NCI-H187 (cell line): ENCODE measurements at places on chromosomes 6 and 20.

GRCh38 chr6:31666337-31666965, 571 bp downstream of the CSNK2B start:
- no peak for DNase-seq

DNA sequence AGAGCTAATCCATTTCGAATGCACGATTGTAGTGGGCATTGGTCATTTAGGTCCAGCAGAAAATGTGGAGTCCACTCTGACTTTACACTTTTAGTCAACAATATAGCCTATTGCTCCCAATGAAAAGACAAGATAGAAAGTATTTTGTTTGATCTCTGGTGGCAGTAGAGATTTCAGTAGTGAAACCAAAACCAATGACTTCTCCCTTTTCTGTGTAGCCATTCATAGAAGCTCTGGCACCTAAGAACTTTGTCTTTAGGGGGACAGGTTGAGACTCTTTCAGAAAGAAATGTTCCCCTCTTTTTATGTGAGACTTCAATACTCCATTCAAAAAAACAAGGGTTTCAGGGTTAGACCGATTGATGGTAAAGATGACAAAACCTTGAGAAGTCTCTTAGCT, 510.8 kb upstream of the POU3F2 start:
- DNase-seq, result no peak

DNA sequence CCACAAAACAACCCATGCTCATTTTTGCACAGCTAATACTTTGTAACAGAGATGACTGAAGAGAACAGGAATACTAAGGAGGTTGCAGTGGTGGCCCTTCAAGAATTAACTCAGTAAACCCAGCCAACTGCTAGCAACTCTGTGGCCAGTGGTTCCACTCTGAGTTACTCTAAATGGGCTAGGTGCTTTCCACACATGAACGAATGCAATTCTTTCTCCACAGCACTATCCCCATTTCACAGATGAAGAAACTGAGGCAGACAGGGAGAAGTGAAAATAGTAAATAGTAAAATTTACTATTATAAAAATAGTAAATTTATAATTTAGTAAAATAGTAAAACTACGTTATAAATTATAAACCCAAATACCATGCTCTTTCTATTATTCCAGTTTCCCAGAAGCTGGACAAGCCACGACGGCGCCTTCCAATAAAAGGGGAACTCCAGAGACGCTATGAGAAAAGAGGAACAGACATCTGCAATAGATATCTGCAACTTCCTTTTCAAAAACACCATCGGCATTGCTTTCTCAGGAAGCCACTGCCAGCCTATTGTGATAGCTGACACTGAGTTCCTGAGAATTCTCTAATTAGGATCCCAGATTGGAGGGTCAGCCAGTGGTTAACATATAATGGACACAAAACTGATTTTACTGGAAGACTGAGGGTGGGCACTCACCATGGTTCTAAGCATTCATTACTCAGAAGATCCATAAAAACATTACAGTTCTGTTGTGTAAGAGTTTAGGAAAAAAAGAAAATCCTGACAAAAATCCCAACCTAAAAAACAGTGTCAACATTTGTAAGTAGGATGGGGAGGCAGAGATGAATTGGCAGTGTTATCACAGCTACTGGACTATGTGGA, 16.2 kb downstream of the FKBP1A start:
- DNase-seq, result no peak

DNA sequence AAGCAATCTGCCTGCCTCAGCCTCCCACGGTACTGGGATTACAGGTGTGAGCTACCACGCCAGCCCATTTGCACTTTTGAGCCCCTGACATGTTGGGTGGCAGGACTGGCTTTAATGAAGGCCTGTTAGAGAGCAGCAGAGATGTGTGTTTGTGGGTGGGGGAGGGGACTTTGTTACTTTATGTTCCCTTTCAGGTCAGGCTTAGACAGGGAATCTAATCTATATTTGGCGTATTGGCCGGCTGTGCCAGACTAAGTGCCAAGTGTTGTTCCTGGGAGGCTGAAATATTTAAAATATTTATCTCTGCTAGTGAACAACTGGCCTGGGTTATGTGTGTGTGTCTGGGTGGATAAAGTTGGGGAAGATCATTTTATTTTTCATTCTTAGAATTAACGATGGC, 6.1 kb downstream of the GMPR start:
- DNase-seq, result no peak

- DNase-seq, result no peak
These were observed 29.0 kb downstream of the ARMC2 start for GRCh38 chr6:108877046-108877751.

- DNase-seq, result peak; percentile 71
These were observed 97.5 kb downstream of the PSMG4 start for GRCh38 chr6:3356056-3356823.

DNA sequence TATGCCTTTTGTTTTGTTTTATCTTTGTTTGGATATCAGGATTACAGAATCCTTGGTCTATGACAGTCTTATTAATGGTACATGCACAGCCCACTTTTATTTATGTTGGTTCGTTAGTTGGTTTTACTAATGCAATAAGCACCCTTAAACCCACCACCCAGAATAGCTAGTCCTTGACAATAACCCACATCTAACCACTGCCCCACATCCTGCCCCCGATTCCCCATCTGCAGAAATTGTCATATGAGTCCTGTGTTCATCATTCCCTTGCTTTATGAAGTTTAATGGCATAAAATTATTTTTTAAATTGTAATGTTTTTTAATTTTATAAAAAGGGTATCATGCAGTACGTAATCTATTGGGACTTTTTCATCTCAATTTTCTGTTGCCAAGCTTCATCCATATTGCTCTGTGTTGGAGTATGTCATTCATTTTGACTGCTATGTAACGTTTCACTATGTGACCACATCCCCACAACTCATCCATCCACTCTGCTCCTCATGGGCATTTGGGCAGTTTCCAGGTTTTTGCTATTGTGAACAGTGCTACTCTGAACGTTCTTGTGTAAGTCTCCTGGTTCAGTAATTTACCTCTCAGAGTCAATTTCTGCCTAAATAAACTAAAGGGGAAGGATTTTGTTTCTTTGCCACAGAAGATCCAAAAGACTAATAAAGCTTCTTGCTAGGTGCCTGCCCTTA, 150.4 kb downstream of the MRPL14 start:
- no peak for DNase-seq

DNA sequence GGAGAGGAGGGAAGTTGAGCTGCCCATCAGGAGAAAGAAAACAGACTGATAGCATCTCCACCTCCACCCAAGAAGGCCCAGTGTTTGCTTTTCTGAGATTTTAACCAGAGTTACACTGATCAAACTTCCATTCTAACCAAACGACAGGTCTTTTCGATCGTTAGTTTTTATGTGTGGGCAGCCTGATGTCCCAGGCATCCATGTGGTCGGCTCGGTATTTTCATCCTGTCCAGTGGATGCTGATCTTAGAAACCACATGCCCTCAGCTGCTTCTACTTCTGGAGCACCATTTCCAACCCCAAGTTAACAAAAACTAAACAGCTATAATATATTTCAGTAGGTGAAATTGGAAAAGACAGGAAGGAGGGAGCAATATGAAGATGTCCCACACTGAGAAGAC, 536.8 kb upstream of the JAG1 start:
- DNase-seq, result no peak

- no peak for DNase-seq
These were observed 70.9 kb downstream of the STK35 start for GRCh38 chr20:2172305-2173175.

GRCh38 chr20:8153281-8153908, 21.3 kb downstream of the PLCB1 start:
- no peak for DNase-seq

DNA sequence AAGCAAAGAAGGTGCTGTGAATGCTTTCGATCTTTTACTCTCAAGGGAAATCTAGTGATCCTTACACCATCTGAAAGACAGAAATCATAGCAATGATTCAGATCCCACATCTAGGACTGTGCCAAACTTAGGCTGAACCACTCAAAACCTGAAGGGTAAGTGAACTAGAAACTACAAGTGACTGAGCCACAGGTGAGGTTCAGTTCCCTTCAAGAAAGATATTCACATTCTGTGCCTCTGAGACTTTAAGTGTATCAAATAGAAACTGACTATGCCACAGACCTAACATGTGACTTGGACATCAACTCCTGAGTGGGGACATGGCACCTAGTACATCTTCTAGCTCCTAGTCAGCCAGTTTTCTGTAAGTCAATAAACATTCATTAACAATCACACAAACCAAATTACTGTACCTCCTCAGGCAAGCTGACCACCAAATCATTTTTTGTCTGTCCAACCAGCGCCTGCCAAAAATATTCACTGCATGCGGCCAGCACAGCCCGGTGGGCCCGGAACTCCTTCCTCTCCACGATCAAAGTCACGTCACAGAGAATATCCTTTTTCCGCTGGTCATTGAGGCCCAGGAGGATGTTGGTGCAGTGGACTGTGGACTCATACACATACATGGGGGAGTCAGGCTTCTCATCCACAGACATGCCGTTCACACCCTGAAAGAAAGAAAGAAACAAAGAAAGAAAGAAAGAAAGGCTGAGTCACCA, 114.1 kb downstream of the GJA10 start:
- no peak for DNase-seq

GRCh38 chr6:14841901-14842421, 403.9 kb upstream of the JARID2 start:
- DNase-seq, result no peak

GRCh38 chr6:52363228-52363867, 1.4 kb downstream of the PAQR8 start:
- DNase-seq, result no peak

DNA sequence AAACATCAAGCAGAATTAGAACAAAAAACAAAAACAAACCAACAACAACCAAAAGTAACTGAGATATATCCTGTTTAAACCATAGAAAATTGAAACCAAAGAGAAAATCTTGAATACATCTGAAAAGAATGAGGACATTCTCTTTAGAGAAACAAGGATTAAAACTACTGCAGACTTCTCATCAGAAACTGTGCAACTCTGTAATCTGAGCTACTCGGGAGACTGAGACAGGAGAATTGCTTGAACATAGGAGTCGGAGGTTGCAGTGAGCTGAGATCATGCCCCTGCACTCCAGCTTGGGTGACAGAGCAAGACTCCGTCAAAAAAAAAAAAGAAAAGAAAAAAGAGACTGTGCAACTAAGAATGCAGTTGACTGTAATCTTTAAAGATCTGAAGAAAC, 153.4 kb downstream of the SYNDIG1 start:
- no peak for DNase-seq

DNA sequence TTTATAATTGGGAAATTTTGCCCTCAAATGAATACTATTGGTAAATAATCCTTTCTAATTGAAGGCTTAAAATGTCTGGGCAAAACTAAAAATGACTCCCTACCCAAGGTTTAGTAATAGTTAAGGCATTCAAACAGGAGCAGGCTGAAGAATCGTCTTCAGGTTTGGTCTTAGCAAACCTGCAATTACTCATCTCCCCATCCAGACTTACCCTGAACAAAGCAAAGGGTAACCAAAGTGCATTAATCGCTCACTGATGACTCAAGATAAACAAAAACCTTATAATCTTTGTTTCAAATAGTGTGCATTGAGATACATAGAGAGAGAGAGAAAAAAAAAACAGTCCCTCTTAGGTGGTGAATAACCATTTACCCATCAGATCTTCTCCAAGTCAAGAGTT, 225.5 kb downstream of the BMP2 start:
- DNase-seq, result no peak

DNA sequence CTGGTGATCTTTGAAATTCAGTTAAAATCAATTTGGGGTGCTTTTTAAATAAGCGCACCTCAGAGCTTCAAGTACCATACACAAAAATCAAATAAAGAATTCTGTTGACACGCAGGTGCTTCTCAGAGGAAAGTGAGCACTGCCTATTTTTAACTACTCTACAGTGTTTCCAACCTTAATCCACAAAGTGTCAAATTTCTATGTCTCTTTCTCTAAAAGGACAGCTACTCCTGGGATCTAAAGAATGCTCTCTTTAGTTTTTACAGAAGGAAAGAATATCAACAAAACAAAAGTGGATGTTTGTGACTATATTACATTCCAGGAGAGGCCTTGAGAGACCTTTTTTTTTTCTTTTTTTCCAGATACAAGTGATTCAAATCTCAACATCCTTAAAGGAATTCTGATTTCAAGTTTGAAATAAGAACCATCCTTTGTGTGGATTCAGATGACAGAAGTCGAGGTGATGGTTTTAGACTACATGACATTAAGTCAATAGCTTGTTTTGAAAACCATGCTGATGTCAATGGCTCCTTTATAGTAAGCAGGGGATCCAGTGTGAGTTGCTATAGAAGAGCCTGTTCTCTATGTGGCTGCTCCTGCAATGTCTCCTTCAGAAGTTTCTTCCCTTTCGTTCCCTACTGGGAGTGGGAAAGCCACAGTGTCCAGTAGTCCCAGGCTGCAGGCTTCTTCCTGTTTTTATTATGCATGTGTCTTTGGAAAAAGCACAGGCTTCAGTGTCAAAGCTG, 67.2 kb upstream of the DEFB112 start:
- DNase-seq, result no peak

- DNase-seq, result no peak
These were observed 61.2 kb downstream of the SRC start for GRCh38 chr20:37407019-37407566.

- no peak for DNase-seq
These were observed 17.2 kb downstream of the ABT1 start for GRCh38 chr6:26613689-26614683.

DNA sequence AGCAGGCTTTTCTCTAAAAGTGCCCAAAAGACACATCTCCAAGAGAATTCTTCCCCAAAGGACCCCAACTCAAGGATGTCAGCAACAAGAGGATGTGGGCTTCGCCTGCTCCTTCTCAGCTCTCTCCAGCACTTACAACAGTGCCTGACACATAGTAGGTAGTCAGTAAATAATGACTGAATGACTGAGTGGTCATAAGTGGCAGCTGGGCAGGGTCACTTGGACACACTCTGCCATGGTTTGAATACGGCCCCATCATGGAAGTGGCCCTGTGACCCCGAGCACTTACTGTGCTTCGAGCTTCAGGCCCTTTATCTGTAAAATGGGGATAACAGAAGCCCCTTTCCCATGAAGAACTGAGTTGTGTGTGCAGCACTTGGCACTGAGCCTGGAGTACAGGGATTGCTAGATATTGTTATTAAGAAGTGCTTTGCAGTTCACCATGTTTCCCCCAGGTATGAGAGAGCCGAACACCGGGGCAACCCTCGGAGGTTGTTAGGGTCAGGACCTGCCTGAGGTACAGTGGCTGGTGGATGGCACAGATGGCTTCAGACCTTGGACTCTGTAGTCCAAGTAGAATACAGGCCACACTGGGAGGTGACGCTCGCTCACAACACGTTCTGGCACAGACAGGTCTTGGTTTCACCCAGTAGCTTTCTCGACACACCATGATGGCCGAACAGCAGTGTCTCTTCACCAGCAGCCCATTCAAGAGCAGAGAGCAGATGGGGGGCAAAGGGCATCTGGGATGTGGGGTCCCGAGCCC, 56.0 kb downstream of the NOL4L start:
- no peak for DNase-seq
